ENCODE measurements at places on chromosomes 13 and 19. TPM values are rescaled to one million over a fixed set of nuclear protein-coding genes. Genes with fewer than 3 reads are reported as not detected.

DNA sequence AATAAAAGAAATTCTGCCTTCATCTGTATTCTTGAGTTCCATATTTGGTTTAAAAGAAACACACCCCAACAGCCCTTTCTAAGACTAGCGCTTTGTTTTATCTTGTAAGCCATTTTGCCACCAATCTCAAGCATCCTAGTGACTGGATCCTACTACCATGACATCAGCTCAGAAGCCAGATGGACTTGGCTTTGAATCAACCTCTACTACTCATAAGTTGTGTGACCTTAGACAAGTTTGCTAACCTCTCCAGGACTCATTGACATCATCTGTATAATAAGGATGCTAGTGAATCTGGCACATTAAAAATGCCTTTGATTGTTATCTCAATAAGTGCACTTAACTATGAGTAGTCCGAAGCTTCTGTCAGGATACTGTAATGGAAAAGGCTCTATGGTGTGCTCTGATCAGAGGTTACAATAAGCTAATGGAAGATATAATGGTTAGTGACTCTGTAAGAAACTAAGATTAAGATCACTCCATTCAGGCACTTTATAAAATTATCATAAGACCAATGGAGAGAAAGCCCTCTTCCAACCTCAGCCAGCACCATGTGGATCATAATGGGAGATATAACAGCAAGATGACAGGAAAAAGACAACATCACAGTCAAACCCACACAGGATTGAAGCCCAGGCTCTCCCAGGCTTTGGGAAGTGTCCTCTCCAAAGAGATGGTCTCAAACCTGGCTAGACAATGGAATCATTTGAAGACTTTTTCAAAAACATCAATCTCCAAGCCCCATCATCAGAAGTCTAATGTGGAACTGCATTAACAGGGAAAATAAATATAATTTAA is 180.6 kb upstream of the MIR17HG start:
- H3K27me3 ChIP-seq: no peaks in the 10 kb centered on the region
- no peak for DNase-seq
- no peaks in the 10 kb centered on the region for H3K4me1 ChIP-seq
- H3K27ac ChIP-seq: no peak overlapping the region

DNA sequence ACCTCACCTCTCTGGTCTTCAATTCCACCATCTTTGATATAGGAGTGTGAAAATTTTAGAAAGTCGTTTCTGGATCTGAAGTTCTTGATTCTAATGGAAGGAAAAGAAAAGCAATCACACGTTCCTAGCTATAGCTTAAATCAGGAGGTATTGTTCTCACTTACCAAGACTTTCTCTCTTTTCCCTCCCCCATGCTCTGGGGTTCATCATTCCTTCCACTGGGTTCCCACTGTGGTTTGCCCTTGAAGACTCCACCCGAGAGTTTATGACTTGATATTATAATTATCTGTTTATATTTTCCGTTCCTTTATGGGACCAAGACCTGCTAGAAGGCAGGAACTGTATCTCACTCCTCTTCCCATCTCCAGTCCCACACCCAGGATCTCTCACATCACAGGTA is 76.6 kb downstream of the AKAP11 start:
- no peaks in the 10 kb centered on the region for H3K36me3 ChIP-seq
- H3K27me3 ChIP-seq: no peaks in the 10 kb centered on the region
- H3K4me1 ChIP-seq: no peaks in the 10 kb centered on the region
- no peak overlapping the region for H3K27ac ChIP-seq

- H3K36me3 ChIP-seq: no peaks in the 10 kb centered on the region
- no peaks in the 10 kb centered on the region for H3K27me3 ChIP-seq
- DNase-seq: no peak
Measured at GRCh38 chr13:93058301-93058700, 168.3 kb upstream of the GPC6 start.

DNA sequence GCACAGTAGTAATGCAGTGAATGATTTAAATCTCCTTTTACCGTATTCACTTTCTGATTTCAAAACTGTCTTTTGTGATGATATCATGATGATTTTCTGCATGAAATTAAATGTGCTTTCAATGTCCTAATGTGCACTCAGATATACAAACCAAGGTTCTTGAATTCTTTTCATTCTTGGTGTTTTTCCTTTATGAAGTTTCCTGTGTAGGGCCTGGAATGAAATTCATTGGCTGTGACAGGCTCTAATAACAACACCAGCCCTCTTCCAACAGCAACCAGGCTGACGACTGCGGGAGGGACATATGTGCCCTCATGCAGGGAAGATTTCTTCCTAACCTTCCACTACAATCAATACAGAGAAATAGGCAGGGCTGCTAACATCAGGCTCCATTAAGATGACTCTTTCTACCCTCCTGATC is 1052.0 kb downstream of the DIAPH3 start:
- H3K4me1 ChIP-seq: no peaks in the 10 kb centered on the region
- H3K4me3 ChIP-seq: no peak overlapping the region
- H3K27ac ChIP-seq: no peak overlapping the region
- no peaks in the 10 kb centered on the region for H3K36me3 ChIP-seq
- no peak for DNase-seq
- no peaks in the 10 kb centered on the region for H3K27me3 ChIP-seq

The KLHL1 gene
- total RNA-seq: not detected

The FPR2 gene
- 0.47 TPM for total RNA-seq

Measured in colonic mucosa (tissue), 4 donors.